Esophagus squamous epithelium (tissue), 5 donors: ENCODE measurements at places on chromosomes 1 and 21.

DNA sequence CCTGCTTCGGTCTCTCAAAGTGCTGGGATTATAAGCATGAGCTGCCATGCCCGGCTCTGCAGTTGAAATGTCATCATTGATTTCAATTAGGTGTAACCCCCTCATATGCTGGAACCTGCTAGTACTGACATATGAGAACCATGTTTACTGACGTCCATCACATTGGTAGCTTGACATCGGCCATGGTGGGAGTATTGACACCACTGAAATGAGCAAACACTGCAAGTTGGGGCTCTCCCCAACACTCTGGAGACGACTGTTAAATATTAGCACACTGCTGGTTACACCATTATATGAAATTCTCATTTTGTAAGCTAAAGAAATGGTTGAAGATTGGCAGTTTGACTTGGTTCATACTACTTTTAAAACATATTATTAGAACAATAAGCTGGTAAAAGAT, 63.7 kb downstream of the CNST start:
- no peak for DNase-seq

DNA sequence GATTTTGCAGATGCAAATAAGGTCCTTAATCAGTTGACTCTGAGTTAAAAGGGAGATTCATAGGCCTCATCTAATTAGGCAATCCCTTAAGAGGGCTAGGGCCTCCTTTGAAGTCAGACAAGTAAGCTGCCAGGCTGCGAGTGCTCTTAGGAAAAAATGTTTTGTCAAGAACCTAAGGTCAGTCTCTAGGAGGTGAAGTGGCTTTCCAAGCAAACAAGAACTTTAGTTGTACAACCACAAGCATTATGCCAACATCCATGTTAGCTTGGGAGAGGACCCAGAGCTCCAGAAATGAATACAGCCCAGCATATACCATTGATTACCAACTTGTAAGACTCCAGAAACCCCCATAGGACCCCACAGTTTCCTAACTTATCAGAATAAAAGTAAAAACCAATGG, 1366.2 kb downstream of the PLA2G4A start:
- no peak for DNase-seq

- no peak for DNase-seq
Measured at GRCh38 chr1:27624467-27625178, 10.4 kb downstream of the FGR start.

- DNase-seq: no peak
Measured at GRCh38 chr21:32184485-32184884, 94.4 kb downstream of the MIS18A start.

DNA sequence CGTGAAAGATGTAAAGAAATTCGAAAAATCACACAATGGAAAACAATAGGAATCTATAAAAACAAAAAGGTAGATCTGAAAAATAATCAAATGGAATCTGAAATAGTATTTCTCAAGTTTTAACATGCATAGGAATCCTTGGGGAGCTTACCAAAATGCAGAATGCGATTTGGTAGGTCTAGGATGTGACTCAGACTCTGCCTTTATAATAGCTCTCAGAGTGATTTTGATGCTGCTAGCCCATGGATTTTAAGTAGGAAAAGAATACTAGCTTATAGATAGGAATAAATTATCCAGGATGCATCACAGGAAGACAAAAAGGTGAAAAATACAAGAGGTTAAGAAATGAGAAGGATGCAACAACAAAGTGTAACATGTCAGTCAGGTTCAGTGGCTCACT, 14.1 kb upstream of the RABGGTB start:
- DNase-seq: no peak
